ENCODE measurements at places on chromosomes 11 and 22. TPM values are rescaled to one million over a fixed set of nuclear protein-coding genes. Genes with fewer than 3 reads are reported as not detected.

DNA sequence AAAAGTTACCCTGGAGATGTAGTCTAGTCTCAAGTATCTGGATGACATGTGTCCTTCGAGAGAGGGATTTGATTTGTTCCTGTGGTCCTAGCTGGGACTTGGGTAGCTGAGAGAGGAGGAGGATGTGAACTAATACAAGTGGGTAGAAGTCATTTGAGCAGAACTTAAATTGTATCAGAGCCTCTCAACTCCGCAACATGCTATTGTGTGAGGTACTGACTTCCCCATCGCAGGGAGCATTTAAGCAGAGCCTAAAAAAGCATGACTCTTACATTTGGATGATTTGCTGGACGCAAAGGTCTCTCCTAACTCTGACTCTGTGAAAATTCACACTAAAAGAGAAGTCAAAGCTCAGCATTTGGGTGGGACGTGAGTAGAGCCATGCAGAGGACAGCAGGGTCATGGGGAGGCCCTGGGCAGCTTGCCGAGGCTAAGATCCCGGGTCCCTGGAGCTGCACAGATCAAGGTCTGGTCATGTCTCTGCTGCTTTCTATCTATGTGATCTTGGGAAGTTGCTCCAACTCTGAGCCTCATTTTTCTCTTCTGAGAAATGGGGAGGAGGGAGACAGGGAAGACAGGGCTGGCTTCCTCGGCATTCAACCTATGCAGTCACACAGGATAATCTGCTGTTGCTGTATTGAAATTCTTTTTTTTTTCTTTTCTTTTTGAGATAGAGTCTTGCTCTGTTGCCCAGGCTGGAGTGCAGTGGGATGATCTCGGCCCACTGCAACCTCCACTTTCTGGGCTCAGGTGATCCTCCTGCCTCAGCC lies 44.9 kb downstream of the CD82 start:
- DNase-seq = no peak

GRCh38 chr11:44403587-44404273 lies 93.8 kb upstream of the ALX4 start:
- no peak for DNase-seq

DNA sequence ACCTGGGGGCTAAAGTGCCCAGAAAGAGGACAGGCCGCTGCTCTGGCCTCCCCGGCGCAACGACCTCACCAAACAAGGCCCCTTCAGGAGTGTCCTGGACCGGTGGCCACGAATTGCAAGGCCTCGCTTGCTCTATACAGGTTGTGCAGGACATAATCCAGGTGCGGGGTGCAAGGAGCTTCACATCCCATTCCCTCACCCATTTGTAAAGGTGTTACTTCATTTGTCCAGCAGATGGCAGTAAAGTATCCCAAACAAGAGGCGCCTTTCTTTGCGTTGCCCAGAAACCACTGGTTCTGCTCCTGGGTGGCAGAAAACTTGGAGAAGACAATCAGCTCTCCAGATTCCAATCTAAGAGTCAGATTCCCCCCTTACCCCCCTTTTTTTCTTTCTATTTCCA lies 35.9 kb upstream of the PRDM11 start:
- no peak for DNase-seq

DNA sequence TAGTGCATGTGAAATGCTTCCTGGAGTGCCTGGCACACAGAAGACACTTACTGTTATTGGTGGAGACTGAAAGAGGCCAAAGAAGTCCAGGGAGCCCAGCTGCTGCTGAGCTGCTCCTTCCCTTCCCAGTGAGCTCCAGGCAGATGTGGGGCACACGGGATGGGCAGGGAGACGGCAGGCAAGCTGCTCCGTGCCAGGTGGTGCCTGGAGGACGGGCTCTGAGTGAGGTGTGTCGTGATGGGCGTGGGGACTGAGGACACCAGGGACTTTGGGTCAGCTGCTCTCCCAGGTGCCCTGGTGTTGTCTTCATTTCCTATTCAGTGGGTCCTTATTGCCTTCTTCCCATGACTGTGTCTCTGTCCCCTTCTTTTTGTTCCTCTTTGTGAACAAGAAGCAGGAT lies 19.5 kb downstream of the TAB1 start:
- no peak for DNase-seq

- DNase-seq = no peak
Observed at GRCh38 chr11:94272738-94273313, 31.6 kb upstream of the IZUMO1R start.

- DNase-seq = no peak
Observed at GRCh38 chr11:20782775-20783174, 113.4 kb downstream of the NELL1 start.

GRCh38 chr11:104891135-104891534 lies 7.1 kb downstream of the CASP12 start:
- no peak for DNase-seq

- DNase-seq = no peak
Observed at GRCh38 chr11:115710980-115711379, 206.8 kb upstream of the CADM1 start.

GRCh38 chr11:27319072-27319471 lies 43.9 kb downstream of the CCDC34 start:
- no peak for DNase-seq

Gene SHISAL1
- total RNA-seq = 0.07 TPM

Gene IL10RA
- total RNA-seq = 12.2 TPM

Gene STK33
- total RNA-seq = not detected

Gene KCNQ1
- 1.7 TPM for total RNA-seq

Gene NAGA
- 23.9 TPM for total RNA-seq

Gene BACE1
- 19.9 TPM for total RNA-seq

All from right lobe of liver (tissue), 6 donors.